ENCODE measurements at places on chromosomes 12 and 14. TPM values are rescaled to one million over a fixed set of nuclear protein-coding genes. Genes with fewer than 3 reads are reported as not detected.

- DNase-seq: peak; percentile 68
- peak overlapping the region; percentile 77 for H3K4me3 ChIP-seq
- H3K27ac ChIP-seq: peak overlapping the region; percentile 79
- no peaks in the 10 kb centered on the region for H3K27me3 ChIP-seq
These were observed 632 bp downstream of the UBR7 start for GRCh38 chr14:93207468-93208308.

GRCh38 chr14:91009501-91010152 is 50.8 kb downstream of the RPS6KA5 start:
- H3K4me1 ChIP-seq: no peaks in the 10 kb centered on the region
- no peak overlapping the region for H3K4me3 ChIP-seq
- no peak overlapping the region for H3K27ac ChIP-seq
- H3K27me3 ChIP-seq: no peaks in the 10 kb centered on the region
- H3K36me3 ChIP-seq: no peaks in the 10 kb centered on the region

DNA sequence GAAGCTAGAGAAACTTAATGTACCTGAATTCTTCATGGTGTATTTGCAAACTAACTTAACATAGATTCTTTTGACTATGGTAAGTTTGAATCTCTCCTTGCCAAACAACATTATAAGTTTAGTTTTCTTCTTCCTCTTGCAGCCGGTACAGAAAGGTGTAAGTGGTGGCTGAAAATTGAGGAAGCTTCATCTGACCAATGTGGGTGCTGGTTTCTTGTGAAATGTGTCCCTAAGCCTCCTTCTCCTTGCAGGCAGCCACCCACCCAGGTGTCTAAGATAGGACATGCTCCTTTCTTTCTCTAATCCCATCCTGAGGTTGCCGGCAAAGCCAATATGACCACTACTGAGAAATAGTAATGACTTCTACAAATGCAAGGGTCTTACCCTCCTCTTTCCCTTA is 20.6 kb downstream of the GSG1 start:
- H3K36me3 ChIP-seq: no peaks in the 10 kb centered on the region
- no peak for DNase-seq
- no peaks in the 10 kb centered on the region for H3K27me3 ChIP-seq
- H3K27ac ChIP-seq: no peak overlapping the region
- H3K4me3 ChIP-seq: no peak overlapping the region

GRCh38 chr12:109156036-109156435 is 39.6 kb downstream of the ACACB start:
- H3K4me1 ChIP-seq: no peaks in the 10 kb centered on the region
- no peak for DNase-seq
- no peak overlapping the region for H3K27ac ChIP-seq
- no peak overlapping the region for H3K4me3 ChIP-seq
- H3K36me3 ChIP-seq: no peaks in the 10 kb centered on the region

DNA sequence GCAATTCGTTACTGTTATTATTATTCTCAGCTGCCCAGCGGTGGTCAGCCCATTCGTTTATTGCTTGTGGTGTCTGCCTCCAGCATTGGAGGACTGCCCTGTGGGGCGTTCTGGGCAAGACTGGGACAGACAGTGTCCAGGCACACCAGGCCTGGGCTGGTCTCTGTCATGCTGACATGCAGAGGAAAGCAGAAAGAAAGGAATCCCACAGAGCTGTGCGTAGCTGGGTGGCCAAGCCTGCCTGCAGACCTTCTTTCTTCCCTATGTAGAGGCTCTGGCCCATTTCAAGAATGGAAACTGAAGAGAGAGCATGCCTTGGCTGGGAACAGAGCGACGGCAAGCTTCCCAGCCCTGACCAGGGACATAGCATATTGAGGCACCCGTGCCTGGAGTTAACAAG is 525.3 kb upstream of the TBX3 start:
- no peak for DNase-seq
- H3K36me3 ChIP-seq: no peaks in the 10 kb centered on the region
- H3K4me3 ChIP-seq: no peak overlapping the region
- H3K27me3 ChIP-seq: no peaks in the 10 kb centered on the region

GRCh38 chr14:74400031-74400685 is 25.9 kb downstream of the SYNDIG1L start:
- peaks cover 5% of the 10 kb centered on the region for H3K27me3 ChIP-seq
- no peaks in the 10 kb centered on the region for H3K36me3 ChIP-seq
- no peak overlapping the region for H3K4me3 ChIP-seq
- H3K4me1 ChIP-seq: peaks cover 5% of the 10 kb centered on the region

- H3K27me3 ChIP-seq: peaks cover 30% of the 10 kb centered on the region
- no peak overlapping the region for H3K4me3 ChIP-seq
- no peaks in the 10 kb centered on the region for H3K36me3 ChIP-seq
- DNase-seq: no peak
These were observed 4.6 kb downstream of the MARCHF9 start for GRCh38 chr12:57759360-57759980.

DNA sequence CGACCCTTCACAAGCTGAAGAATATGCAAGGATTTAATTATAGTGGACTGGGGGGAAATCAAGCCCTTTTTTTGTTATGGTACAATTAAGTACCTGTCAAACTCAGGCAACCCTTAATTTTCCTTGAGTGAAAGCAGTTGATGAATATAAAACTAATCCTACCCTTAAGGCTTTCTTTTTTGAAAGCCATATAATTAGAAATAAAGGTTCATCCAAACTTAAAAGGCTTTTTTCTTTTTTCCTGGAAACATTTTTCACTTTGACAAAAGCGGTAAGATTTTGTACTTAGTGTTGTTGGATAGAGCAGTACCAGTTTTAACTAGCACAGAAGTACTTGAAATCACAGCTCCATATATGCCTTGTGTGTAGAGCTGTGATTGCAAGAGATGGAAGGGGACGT is 91.9 kb upstream of the MANSC4 start:
- H3K4me1 ChIP-seq: no peaks in the 10 kb centered on the region
- no peak for DNase-seq
- H3K27ac ChIP-seq: no peak overlapping the region
- no peaks in the 10 kb centered on the region for H3K36me3 ChIP-seq

GRCh38 chr14:86057018-86057667 is 527.2 kb downstream of the FLRT2 start:
- H3K27me3 ChIP-seq: no peaks in the 10 kb centered on the region
- H3K27ac ChIP-seq: no peak overlapping the region
- peak; percentile 36 for DNase-seq
- H3K4me1 ChIP-seq: no peaks in the 10 kb centered on the region
- H3K4me3 ChIP-seq: no peak overlapping the region

GRCh38 chr14:20757965-20758364 is 10.2 kb upstream of the EDDM3B start:
- DNase-seq: peak; percentile 51
- H3K4me3 ChIP-seq: no peak overlapping the region
- no peaks in the 10 kb centered on the region for H3K36me3 ChIP-seq

FAM186B gene
- total RNA-seq: 0.33 TPM

DNA sequence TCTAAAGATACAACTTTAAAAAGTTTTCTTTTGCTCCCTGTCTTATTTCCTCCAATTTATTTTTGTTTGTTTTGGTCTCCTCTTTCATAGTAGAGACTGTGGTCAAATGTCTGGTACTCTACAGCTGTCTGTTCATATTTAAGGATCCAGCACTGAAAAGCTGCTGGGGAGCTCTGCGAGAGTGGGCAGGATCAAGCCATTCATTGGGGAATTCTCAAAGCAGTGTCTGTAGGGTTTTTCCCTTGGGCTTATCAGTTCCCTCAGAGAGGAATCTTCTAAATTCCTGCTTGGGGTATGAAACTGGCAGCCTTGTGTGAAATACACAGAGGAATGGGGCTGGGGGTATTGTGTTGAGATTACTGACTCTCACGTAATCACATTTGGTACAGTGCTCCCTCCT is 52.3 kb downstream of the FNTB start:
- no peak overlapping the region for H3K4me3 ChIP-seq
- peaks cover 5% of the 10 kb centered on the region for H3K4me1 ChIP-seq
- DNase-seq: no peak
- no peak overlapping the region for H3K27ac ChIP-seq

- no peak overlapping the region for H3K4me3 ChIP-seq
- no peak for DNase-seq
- H3K27ac ChIP-seq: no peak overlapping the region
- H3K36me3 ChIP-seq: no peaks in the 10 kb centered on the region
- H3K4me1 ChIP-seq: no peaks in the 10 kb centered on the region
These were observed 381.3 kb downstream of the TMTC2 start for GRCh38 chr12:83067981-83068380.

LYZ gene
- not detected for total RNA-seq

OASL gene
- not detected for total RNA-seq

PDE3A gene
- 27.4 TPM for total RNA-seq

PGF gene
- total RNA-seq: 254 TPM

SLC6A15 gene
- 0.24 TPM for total RNA-seq

- H3K27ac ChIP-seq: no peak overlapping the region
- no peak overlapping the region for H3K4me3 ChIP-seq
- DNase-seq: peak; percentile 35
- no peaks in the 10 kb centered on the region for H3K4me1 ChIP-seq
- H3K36me3 ChIP-seq: no peaks in the 10 kb centered on the region
- no peaks in the 10 kb centered on the region for H3K27me3 ChIP-seq
These were observed 105.0 kb downstream of the ETNK1 start for GRCh38 chr12:22729957-22730443.

DNA sequence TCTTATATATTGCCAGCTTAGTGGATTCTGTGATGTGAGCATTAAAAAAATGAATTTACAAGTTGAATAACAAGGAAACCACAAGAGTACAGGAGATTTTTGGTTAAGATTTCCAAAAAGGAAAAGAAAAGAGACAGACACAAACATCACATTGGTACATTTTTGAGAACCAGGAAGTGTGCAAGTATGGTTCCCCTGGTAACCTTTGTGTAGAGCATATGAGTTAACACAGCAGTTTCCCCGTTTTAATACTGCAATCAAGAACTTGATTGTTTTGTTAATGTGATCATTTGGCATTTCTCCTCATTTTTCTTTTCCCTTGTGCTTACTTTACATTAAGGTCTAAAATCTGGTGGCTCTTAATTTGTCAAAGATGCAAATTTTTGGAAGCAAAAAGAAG is 490.4 kb upstream of the ATP2B1 start:
- peak overlapping the region; percentile 17 for H3K4me3 ChIP-seq
- no peaks in the 10 kb centered on the region for H3K27me3 ChIP-seq
- no peaks in the 10 kb centered on the region for H3K36me3 ChIP-seq
- H3K27ac ChIP-seq: peak overlapping the region; percentile 95
- peaks cover 27% of the 10 kb centered on the region for H3K4me1 ChIP-seq

DCN gene
- total RNA-seq: not detected

DNA sequence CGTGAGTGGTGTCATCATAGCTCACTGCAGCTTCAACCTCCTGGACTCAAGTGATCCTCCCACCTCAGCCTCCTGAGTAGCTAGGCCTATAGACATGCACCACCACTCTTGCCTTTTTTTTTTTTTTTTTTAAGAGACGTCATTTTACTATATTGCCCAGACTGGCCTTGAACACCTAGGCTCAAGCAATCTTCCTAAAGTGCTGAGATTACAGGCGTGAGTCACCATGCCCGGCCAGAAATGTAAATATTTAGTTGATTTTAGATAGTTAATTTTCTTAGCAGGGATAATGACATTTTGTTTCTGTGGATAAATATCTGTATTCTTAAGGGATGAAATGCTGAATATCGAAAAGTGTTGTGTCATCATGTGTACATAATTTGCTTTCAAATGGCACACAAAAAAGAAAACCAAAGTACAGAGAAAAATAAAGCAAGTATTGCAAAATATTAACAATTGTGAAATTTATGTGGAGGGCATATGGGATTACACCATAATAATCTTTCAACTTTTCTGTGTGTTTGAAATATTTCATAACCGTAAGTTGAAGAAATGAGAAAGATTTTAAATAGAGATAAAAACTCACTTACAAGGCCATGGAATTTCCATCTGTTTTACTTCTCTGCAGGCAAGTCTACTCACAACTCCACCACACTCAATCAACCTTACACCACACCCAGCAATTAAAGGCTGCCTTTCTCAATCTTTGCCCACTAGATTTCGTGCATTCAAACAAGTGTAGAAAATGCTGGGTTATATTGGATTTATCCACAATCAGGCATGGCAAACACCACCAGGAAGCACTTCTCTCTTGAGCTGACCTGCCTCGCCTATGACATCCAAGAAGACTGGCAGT is 93.7 kb downstream of the SPTSSA start:
- H3K4me1 ChIP-seq: no peaks in the 10 kb centered on the region
- peaks cover 7% of the 10 kb centered on the region for H3K27me3 ChIP-seq
- DNase-seq: no peak

MDGA2 gene
- not detected for total RNA-seq

- DNase-seq: no peak
- H3K4me3 ChIP-seq: no peak overlapping the region
- H3K27ac ChIP-seq: no peak overlapping the region
- H3K36me3 ChIP-seq: no peaks in the 10 kb centered on the region
These were observed 113.6 kb downstream of the PIWIL1 start for GRCh38 chr12:130451001-130451930.

- H3K27ac ChIP-seq: no peak overlapping the region
- no peaks in the 10 kb centered on the region for H3K36me3 ChIP-seq
- H3K4me1 ChIP-seq: peaks cover 8% of the 10 kb centered on the region
- H3K4me3 ChIP-seq: no peak overlapping the region
These were observed 60.7 kb downstream of the INSM2 start for GRCh38 chr14:35594616-35595015.

GRCh38 chr14:84789012-84789411 is 740.9 kb upstream of the FLRT2 start:
- no peak for DNase-seq
- no peaks in the 10 kb centered on the region for H3K4me1 ChIP-seq
- no peak overlapping the region for H3K27ac ChIP-seq
- no peaks in the 10 kb centered on the region for H3K27me3 ChIP-seq

DNA sequence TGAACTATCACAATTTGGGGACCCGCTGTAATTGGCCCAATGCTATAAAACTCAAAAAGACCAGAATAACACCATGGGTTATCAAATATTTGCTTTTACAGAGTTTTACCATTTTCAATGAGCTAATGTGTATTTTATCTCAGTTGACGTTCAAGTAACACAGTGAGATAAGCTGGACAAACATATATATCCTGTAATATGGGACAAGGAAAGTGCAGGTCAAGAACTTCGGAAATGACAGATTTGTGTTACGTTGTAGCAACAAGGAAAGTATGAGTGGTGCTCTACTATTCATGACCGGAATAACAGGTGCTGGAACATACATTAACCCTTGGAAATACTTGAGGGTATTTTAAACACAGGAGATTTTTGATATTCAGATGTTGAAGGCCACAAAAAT is 566.4 kb upstream of the FLRT2 start:
- no peaks in the 10 kb centered on the region for H3K27me3 ChIP-seq
- H3K27ac ChIP-seq: peak overlapping the region; percentile 86
- no peaks in the 10 kb centered on the region for H3K36me3 ChIP-seq
- peak; percentile 96 for DNase-seq
- peaks cover 39% of the 10 kb centered on the region for H3K4me1 ChIP-seq
- H3K4me3 ChIP-seq: no peak overlapping the region

DNA sequence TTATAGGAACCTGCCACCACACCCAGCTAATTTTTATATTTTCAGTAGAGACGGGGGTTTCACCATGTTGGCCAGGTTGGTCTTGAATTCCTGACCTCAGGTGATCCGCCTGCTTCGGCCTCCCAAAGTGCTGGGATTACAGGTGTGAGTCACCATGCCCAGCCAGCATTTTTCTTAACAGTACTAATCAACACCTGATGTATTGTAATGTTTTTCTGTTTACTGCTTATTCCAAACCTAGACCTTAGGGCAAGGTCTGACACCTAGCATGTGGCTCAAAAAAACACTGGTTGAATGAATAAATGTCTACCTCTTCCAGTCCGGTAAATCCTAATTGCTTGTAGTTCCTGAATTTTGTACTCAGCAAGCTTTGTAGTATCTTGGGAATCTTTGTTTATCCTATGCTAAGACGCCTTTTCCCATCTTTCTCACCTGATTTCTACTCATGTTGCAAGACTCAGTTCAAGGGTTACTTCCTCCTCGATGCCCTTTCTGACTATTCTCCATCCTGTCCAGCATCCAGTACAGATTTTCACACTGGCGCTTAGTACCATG is 2.8 kb downstream of the PAN2 start:
- no peak overlapping the region for H3K4me3 ChIP-seq
- H3K36me3 ChIP-seq: no peaks in the 10 kb centered on the region
- no peak for DNase-seq
- H3K27ac ChIP-seq: no peak overlapping the region

Data from endothelial cell of umbilical vein (primary cell).